ENCODE measurements at places on chromosomes 12 and 14.

DNA sequence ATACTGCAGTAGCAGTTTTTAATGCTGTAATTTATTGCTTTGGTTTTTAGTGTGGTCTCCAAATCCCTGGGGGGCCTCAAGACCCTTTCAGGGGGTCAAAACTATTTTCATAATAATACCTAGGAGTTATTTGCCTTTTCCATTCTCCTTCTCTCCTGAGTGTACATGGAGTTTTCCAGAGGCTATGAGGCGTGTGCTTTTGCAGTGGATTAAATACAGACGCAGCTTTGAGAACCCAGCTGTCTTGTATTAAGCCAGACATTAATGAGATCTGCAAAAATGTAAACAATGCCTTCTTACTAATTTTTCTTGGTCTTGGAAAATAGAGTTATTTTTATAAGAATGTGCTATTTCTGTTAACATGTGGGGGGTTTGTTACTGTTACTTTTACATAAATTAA is 68.6 kb downstream of the SLC25A47 start:
- peak; percentile 49 for DNase-seq

DNA sequence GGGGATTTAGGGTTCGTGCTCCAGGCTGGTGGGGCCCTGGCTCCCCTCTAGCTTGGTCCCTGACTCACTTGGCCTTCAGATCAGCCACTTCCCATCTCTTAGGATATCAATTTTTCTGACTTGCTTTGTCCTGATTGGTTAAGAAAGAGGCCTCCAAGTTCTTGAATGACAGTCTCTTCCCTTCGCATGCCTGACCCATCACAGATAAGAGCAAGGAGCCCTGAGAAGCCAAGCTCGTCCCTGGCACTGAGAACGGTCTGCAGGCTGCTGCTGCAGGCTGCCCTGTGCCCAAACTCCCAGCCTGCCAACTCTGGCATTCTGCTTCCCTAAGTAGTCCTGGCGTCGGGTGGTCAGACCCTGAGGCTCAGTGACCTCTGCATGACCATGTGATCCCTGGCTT is 794 bp upstream of the LRTM2 start:
- no peak for DNase-seq

DNA sequence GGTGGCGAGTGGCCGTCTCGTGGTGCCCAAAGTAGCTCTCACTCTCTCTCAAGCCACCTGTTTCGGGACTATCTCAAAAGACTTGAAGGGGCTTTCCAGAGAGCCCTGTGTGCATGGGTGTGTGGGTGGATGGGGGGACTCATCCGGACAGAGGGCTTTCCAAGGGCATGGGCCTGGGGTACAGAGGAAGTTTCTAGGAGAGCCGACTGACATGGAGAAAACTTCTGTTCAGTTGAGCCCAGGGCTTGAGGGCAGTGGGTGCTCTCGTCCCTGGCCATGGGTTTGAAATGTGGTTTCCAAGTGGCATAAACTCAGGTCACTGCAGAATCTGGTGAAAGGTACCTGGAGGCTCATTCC is 47.4 kb upstream of the MEG3 start:
- no peak for DNase-seq

- no peak for DNase-seq
These were observed 1.1 kb downstream of the AQP2 start for GRCh38 chr12:49951411-49952240.

DNA sequence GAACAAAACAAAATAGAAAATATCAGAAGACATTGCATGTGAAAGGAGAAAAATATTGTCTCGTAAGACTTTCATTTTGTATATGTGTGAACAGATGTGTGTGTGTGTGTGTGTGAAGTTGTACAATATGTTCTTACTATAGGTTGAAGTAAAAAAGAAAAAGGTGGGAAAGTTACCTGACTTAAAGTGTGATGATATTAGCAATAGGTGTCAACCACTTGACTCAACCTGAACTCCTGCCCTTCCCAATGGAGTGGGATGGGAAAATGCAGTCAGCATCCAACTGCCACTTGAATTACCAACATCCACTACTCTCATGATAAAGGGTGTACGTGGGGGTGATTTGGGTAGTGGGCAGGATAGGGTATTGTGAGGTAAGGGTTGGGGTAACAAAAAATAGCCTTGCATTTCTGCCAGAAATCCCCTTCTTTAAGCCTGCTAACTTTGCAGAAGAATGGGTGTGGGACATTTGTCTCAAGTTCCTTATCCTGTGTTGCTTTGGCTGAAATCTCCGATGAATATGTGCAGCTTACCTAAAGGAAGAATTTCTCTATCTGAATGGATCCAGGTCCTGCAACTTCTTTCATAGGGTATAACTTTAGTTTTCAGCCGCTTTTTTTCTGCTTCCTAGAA is 181.6 kb downstream of the CHST11 start:
- no peak for DNase-seq

DNA sequence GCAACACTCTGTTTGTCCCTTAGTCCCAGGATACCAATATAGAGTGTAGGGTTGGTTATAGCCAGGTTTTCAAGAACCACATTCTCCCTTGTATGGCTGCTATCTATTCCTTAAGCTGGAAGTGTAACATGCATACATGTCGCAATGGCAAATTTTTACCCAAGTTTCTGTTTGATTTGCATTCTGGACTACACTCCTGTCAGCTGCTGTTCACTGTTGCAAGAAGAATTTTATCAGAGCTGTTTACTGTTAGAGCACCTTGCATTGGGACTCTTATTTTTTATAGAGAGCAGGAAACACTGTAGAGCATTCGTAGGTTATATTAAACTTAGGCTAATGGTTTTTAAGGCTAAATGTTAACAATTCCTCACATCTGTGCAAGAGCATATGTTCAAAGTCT is 376.0 kb upstream of the LRFN5 start:
- no peak for DNase-seq

GRCh38 chr12:74641694-74642093 is 104.1 kb downstream of the ATXN7L3B start:
- DNase-seq = no peak

- DNase-seq = no peak
These were observed 7.2 kb downstream of the XPOT start for GRCh38 chr12:64411427-64411826.

DNA sequence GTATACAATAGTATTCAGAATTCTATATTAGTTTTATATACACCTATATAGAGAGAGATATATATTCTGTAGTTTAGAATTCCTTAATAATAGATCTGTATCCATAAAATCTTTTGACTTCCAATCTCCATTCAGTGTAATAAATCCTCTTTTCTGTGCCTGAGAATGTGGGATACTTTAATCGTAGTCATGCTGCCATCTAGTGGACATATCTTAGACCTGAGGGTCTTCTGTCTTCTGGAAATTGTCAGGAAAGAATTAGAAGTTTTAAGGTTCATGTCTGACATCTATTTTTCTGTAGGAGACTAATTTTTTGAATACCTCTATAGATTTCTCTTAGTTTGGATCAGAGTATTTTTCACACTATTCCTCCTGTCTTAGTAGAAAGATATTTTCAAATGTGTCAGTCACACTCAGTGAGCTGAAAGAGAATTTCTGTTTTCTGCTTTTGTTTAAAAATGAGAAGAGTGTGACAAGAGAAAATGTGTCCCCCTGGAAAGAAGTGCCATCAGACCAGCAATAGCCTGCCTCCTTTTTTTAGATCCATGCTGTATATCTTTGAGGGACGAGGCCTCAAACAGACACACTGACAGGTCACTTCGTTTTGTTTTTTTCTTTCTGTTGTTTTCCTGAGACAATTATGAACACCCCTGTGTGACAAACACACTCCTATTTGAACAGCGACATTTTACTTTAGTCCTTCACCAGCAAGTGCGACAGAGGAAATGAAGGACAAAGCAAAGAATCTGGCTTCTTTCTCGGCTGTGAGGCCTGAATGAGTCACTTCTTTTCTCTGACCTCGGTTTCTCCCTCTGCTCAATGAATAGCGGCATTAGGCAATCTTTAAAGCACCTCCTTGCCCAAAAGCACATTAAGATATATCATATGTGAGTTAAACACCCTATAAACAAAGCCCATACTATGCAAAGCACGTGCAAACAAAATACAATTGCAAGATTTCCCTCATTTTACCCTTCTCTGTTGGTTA is 96.3 kb downstream of the GALC start:
- DNase-seq = no peak

GRCh38 chr14:91371011-91371989 is 46.3 kb downstream of the CCDC88C start:
- no peak for DNase-seq

- DNase-seq = no peak
These were observed 27.8 kb upstream of the PNMA1 start for GRCh38 chr14:73741876-73742519.

Data from AG09309 (cell line).